ENCODE measurements at places on chromosomes 1 and 21.

DNA sequence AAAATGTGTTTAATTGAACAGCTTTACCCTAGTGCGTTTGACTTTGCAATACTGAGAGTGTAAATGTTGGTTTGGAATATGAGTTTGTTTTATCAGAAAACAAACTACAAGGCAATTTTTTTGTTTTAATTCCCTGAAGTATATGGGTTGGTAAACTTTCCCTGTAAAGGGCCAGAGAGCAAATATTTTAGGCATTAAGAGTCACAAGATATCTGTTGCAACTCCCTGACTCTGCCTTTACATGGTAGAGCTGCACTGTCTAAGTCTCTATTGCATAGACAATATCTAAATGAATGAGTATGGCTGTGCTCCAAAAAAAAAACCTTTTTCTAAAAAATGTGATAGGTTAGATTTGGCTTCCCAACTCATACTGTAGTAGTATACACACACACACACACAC lies 115.1 kb upstream of the PBX1 start:
- DNase-seq, result no peak

DNA sequence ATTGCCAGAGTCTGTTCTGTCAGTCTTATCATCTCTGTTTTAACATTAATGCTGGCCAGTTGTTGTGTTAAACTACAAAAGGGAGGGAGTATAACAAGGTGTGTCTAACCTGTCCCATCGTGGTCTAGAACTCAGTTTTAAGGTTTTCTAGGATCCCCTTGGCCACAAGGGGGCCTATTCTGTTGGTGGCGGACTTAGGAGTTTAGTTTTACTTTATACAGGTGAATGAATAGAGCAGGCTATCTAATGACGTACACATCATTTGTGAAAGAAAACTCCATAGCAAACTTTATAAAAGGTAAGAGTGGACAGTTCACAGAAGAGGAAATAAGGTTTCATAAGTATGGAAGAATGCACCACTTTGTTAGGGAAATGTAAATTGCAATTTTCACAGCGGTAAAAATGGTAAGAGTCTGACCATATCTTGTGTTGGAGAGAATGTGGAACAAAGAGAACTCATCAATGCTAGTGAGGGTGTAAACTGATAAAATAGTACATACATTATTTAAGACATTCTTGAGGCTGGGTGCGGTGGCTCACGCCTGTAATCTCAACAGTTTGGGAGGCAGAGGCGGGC lies 2.5 kb upstream of the ATF6 start:
- peak; percentile 69 for DNase-seq

- no peak for DNase-seq
Observed at GRCh38 chr1:71292203-71292602, 211.4 kb upstream of the ZRANB2 start.

GRCh38 chr1:37724575-37724974 lies 32.3 kb downstream of the CDCA8 start:
- no peak for DNase-seq

- no peak for DNase-seq
Observed at GRCh38 chr1:182050481-182051448, 10.7 kb downstream of the ZNF648 start.

GRCh38 chr1:207355513-207356295 lies 34.2 kb downstream of the CD55 start:
- no peak for DNase-seq

DNA sequence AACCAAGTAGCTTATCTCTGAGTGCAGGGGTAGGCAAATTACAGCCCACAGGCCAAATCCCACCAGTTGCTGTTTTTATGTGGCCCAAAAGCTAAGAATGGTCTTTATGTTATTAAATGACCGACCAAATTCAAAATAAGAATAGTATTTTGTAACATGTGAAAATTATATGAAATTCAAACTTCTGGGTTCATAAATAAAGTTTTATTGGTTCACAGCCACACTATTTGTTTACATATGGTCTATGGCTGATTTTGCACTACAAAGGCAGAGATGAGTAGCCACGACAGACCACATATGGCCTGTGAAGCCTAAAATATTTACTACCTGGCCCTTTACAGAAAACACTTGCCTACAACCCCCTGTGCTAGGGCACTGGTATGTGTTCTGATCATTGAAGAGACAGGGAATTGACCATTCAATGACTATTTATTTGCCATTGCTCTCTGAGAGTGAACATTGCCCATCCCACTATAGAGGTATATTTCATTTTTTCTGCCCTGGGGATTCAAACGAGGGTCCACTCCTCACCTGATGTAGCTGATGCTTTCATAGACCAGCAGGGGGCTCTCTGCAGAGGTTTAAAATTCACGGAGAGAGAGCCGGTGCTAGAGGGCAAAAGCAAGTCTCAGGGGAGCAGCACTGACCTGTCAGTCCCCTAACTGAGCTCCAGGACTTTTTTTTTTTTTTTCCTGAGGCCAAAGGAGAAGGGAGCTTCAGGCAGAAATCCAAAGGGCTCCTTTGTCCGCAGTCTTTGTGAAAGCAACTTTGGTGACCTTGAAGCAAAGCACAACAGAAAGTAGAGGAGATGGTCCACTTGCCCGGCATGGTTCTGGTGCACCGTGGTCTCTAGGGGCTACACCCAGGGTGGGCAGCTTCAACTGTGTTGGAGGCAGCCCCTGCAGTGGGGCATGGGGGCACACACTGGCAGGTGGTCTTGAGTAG lies 7.3 kb upstream of the GNL2 start:
- peak; percentile 34 for DNase-seq

Data from activated CD8-positive, alpha-beta T cell treated with anti-CD3 and anti-CD28 coated beads for 36 hours (primary cell).